Esophagus squamous epithelium (tissue), 5 donors: ENCODE measurements at places on chromosomes 1 and 21.

- no peak for DNase-seq
These were observed 330.9 kb upstream of the VAMP3 start for GRCh38 chr1:7440154-7440553.

DNA sequence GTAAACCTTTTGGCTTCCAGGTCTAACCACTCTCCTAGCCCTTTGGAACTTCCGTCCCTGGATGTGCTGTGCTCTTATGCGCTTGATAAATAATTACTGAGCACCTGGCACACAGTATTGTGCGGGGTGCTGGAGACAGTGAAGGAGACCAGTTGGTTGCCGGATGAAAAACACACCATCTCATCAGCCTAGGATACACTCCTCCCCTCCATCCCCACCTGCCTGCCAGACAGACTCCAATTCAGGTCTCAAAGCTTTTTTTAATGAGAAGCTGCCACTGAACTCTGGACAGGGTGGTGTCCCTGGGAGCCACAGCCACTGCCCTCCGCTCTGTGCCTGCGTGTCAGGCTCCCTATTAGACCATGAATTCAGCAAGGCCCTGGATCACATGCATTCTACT is 9.2 kb downstream of the GNB1 start:
- DNase-seq = no peak

DNA sequence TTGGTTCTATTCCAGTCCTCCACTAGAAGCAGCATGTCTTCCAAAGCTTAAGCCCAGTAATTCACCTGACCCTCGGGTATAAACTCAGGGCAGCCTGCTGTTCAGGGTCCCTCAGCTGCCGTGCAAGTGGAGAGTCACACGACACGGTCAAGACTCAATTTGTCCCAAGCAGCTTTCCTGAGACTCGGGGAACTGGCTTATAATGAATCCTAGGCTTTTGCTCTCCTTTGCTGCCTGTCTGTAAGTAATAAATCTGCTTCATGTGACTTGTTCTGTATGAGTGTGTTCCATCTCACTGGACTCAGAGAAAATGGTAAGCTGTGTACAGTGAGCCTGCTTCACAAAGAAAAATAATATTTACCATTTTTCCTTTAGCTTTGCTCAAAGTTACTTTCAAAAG is 119.8 kb downstream of the CYYR1 start:
- DNase-seq = no peak

- DNase-seq = no peak
These were observed 39.3 kb upstream of the ERO1B start for GRCh38 chr1:236321101-236321500.
